Suppressor macrophage treated with lipopolysaccharide for 1 hour (primary cell): ENCODE measurements at places on chromosomes 11 and 22.

DNA sequence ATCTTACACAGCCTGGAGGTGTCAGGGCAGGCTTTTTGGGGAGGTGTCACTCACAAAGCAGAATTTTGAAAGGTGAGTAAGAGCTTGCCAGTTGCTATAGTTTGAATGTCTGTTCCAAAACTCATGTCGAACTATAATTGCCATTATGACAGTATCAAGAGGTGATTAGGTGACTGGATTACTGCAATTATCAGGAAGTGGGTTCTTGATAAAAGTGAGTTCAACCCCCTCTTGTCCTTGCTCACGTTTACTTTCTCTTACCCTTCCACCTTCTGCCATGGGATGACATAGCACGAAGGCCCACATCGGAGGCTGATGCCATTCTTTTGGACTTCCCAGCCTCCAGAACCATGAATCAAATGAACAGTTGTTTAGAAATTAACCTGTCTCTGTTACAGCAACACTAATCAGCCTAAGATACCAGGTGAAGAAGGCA lies 4.7 kb upstream of the C11orf86 start:
- DNase-seq: no peak

GRCh38 chr11:15651816-15652215 lies 537.1 kb downstream of the INSC start:
- DNase-seq: no peak

- peak; percentile 78 for DNase-seq
Observed at GRCh38 chr22:32687801-32688200, 113.7 kb upstream of the TIMP3 start.

DNA sequence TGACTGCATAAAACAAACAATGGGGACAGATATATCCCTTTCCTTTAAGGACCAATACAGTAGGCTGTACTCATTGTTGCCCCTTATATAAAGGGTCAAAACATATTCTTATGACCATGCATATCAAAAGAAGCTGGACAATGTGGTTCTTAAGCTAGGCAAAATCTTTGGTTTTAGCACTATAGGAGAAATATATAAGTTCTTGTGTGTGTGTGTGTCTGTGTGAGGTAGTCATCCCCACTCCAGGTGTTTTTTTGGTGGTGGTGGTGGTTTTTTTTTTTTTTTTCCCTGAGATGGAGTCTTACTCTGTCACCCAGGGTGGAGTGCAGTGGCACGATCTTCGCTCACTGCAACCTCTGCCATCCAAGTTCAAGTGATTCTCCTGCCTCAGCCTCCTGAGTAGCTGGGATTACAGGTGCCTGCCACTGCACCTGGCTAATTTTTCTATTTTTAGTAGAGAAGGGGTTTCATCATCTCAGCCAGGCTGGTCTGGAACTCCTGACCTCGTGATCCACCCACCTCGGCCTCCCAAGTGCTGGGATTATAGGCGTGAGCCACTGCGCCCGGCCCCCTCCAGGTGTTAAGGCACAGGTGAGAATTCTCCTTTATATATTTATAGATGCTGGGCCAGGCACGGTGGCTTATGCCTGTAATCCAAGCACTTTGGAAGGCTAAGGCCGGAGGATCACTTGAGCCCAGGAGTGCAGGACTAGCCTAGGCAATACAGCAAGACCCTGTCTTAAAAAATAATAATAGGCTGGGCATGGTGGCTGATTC lies 12.0 kb upstream of the ZNF143 start:
- DNase-seq: no peak

DNA sequence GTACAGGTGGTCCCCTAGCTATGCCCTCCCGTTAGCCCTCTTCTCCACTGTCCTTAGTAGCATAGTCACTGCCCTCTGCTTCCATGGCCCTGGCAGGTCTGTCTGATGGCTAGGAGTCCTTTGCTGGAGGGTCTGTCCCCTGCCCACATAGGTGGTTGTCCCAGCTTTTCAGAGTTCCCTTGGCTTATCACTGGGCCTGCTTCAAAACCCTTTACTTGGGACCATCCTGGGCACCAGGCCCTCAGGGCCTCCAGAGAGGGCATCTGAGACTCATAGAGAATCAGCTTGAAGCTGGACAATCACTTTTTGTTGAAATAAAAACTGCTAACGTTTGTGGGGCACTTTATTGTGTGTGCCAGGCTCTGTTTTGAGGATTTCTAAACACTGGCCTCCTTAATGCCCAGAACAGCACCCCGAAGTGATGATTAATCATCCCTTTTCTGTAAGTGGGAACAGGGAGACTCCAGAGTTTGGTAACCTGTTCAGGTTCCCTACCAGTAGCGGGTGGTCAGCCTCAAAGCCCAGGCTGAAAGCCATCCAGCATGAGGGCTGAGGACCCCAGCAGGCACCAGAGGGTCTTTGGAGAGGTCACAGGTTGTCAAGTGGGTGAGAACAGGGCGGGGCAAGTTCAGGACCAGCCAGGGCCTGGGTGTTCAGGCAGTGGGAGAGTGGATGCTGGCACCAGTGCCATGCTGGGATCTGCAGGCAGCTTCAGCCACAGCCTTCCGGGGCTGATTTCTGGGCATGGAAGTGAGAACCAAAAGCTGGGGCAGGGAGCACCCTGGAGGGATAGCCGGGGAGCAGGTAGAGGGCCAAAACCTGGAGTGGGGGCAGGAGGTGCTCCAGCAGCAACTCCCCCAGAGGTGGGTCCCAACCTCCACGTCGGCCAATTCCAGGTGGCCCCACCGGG lies 495 bp upstream of the KCNK4 start:
- DNase-seq: peak; percentile 52

GRCh38 chr11:106012744-106013143 lies 9.3 kb downstream of the MSANTD4 start:
- DNase-seq: peak; percentile 73

GRCh38 chr11:28690746-28691145 lies 582.6 kb downstream of the METTL15 start:
- no peak for DNase-seq

DNA sequence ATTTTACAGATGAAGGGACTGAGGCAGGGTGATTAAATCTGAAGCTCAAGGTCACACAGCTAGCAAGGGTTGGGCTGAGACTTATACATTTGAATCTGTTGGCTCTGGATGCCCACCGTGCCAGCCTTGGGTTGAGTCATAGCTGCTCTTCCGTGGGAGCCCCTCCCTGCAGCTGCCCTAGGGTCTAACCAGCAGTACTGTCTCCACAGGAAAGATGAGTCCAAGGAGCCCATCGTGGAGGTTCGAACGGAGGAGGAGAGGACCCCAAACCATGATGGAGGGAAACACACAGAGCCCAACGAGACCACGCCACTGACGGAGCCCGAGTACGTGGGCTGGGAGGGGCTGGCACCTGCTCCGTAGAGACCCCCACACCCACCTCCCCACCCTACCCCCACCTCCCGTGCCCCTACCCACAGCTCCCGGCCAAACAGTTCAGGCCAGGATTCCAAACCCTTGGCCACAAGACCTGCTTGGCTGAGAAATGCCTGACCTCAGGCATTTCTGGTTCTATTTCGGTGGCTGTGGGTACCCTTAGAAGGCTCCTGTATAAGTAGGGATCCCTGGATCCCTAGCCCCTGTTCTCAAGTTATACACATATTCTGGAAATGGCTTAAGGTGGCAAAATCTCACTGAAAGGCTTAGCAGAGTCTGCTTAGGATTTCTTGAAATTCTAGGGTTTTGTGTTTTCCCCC lies 42.7 kb upstream of the TTC12 start:
- no peak for DNase-seq

- no peak for DNase-seq
Observed at GRCh38 chr22:41504397-41504796, 35.5 kb downstream of the ACO2 start.

GRCh38 chr11:27868226-27868625 lies 168.0 kb upstream of the BDNF start:
- no peak for DNase-seq
